ENCODE measurements at places on chromosomes 2 and 18.

- DNase-seq = no peak
These were observed 526.6 kb upstream of the PKDCC start for GRCh38 chr2:41521211-41521610.

DNA sequence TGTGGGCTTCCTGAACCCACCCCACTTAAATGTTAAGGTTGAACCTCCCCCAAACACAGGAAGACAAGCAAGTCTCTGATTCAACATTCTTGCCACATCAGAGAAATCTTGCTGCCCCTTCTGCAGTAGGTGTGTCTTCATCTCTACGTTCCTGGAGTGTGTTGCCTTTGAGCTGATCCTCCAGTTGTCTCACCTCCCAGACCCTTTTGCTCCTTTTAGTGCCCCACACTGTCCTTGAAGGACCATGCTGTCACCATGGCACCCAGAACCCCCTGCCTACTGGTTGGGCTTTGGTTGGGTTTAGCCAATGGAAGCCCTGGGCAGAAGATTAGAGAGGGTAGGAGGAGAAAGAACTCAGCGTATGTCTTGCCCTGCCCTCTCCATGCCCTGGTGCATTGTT, 10.7 kb downstream of the CAB39 start:
- peak; percentile 5 for DNase-seq

GRCh38 chr2:172215172-172215935, 112.7 kb upstream of the DLX2 start:
- no peak for DNase-seq

- no peak for DNase-seq
These were observed 100.6 kb downstream of the MYO1B start for GRCh38 chr2:191345788-191346187.
